ENCODE measurements at places on chromosomes 2 and 18. TPM values are rescaled to one million over a fixed set of nuclear protein-coding genes. Genes with fewer than 3 reads are reported as not detected.

ERICH2 gene
- not detected for total RNA-seq

KLF11 gene
- total RNA-seq = 11.8 TPM

RND3 gene
- 222 TPM for total RNA-seq

PPP1CB gene
- total RNA-seq = 247 TPM

MYO5B gene
- total RNA-seq = 7.0 TPM

LINC00305 gene
- total RNA-seq = not detected

PID1 gene
- 29.1 TPM for total RNA-seq

SLC23A3 gene
- total RNA-seq = not detected

MOCOS gene
- 7.0 TPM for total RNA-seq

KLHL14 gene
- total RNA-seq = 5.1 TPM

IAH1 gene
- 79.2 TPM for total RNA-seq

POTEF gene
- total RNA-seq = 0.48 TPM

LIPG gene
- 6.7 TPM for total RNA-seq

EML6 gene
- total RNA-seq = 3.4 TPM

ZNF521 gene
- total RNA-seq = 50.6 TPM

DAW1 gene
- not detected for total RNA-seq

PARD3B gene
- total RNA-seq = 27.7 TPM

FBXO36 gene
- 0.72 TPM for total RNA-seq

RRM2 gene
- total RNA-seq = 4.3 TPM

CFAP53 gene
- total RNA-seq = 0.96 TPM

SKA1 gene
- 2.9 TPM for total RNA-seq

COL4A4 gene
- total RNA-seq = 0.72 TPM

IL1F10 gene
- total RNA-seq = 0.72 TPM

ANKRD29 gene
- 16.9 TPM for total RNA-seq

CDK15 gene
- total RNA-seq = 6.7 TPM

GPR45 gene
- not detected for total RNA-seq

CNTNAP5 gene
- 2.6 TPM for total RNA-seq

EHD3 gene
- 18.1 TPM for total RNA-seq

XIRP2 gene
- 14.7 TPM for total RNA-seq

TRABD2A gene
- 4.8 TPM for total RNA-seq

CCBE1 gene
- 2.4 TPM for total RNA-seq

KCNG2 gene
- 2.6 TPM for total RNA-seq

RGPD3 gene
- total RNA-seq = 4.1 TPM

LOXHD1 gene
- not detected for total RNA-seq

ATP8B1 gene
- total RNA-seq = 29.6 TPM

DSG4 gene
- total RNA-seq = 0.24 TPM

OTOS gene
- total RNA-seq = not detected

CNDP1 gene
- total RNA-seq = 1.2 TPM

TNFRSF11A gene
- total RNA-seq = 8.7 TPM

PCARE gene
- 1.4 TPM for total RNA-seq

KCNG3 gene
- 1.7 TPM for total RNA-seq

BUB1 gene
- 11.6 TPM for total RNA-seq

TXNL4A gene
- total RNA-seq = 39.2 TPM

PTPN18 gene
- total RNA-seq = 22.9 TPM

PRKCE gene
- total RNA-seq = 8.2 TPM

OR6B2 gene
- 1.7 TPM for total RNA-seq

TDRD15 gene
- 5.3 TPM for total RNA-seq

TEX44 gene
- 0.48 TPM for total RNA-seq

Data from umbilical cord (tissue), 2 donors.